AG20443 (cell line): ENCODE measurements at places on chromosomes 6 and 20.

- peak; percentile 89 for DNase-seq
Measured at GRCh38 chr6:157518397-157519250, 137.6 kb downstream of the ZDHHC14 start.

- DNase-seq: peak; percentile 27
Measured at GRCh38 chr6:143279385-143279784, 171.1 kb downstream of the ADAT2 start.

- peak; percentile 83 for DNase-seq
Measured at GRCh38 chr20:49989234-49990065, 6.7 kb downstream of the SNAI1 start.

DNA sequence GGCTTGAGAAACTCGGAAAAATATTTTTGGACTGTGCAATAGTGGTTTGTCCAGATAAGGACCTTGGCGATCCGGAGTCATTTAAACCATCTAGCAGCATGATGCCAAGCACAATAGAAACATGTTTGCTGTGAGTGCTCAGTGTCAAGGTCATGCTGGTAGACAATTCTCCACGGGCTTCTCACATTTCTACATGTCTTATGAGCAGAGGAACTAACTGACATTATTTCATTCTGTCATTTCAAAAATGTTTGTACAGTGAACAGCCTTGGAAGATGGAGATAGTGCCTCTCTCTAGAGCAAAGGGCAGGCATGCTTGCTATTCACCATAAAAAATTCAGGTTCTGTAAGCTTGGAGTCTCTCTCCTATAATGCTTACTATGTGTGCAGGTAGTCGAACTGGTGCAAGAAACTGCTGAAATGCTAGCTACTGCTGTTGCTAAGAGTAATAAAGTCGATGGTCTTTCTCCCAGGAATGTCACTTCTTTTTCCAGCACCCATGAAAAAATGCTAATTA is 25.4 kb upstream of the CCN2 start:
- no peak for DNase-seq

- DNase-seq: no peak
Measured at GRCh38 chr6:70538376-70538775, 28.4 kb upstream of the SDHAF4 start.

- no peak for DNase-seq
Measured at GRCh38 chr6:44157152-44157521, 1.5 kb upstream of the CAPN11 start.

DNA sequence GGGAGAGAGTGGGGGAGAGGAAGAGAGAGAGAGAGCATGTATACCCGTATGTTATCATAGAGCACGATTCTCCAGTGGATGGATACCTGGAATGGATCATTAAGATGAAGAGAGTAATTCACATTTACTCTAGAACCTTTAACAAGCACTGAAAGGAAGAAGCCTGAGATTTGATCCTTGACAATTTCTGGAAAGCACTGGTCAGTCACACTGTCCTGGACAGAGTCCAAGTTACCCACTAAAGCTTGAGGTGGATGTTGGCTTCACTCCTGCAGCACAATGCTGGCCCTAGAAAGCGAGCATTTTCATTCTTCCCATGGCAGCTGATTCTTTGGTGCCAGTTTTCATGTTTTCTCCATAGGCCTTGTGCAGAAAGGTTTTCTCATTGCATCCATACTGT is 25.6 kb downstream of the NFYA start:
- DNase-seq: no peak

DNA sequence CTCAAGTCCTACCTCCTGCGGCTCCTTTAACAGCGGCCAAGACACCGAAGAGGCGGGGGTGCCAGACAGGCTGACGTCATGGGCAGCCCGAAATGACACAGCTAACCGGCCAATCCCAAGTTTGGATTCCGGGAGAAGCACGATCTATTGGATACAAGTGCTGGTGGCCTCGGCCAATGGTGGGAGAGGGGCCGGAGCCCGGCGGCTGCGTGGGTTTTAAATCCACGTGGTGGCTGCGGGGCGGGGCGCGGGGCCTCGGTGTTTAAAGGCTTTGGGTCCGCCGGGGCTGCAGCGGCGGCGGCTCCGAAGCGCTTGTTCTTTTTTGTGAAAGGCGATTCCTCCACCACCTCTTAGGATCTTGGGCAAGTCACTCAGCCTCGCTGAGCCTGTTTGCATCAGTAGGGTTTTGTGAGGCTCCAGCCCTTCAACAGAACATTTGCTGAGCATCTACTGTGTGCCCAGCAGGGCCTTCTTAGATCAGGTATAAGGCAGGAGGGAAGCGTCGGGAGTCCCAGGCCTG is 8.7 kb upstream of the PMEPA1 start:
- peak; percentile 99 for DNase-seq

GRCh38 chr6:155646443-155646842 is 190.8 kb upstream of the NOX3 start:
- no peak for DNase-seq

- peak; percentile 64 for DNase-seq
Measured at GRCh38 chr6:3884007-3884745, 35.0 kb downstream of the FAM50B start.

GRCh38 chr20:56843817-56844216 is 214.7 kb downstream of the TFAP2C start:
- no peak for DNase-seq

GRCh38 chr6:158033751-158034702 is 52.4 kb downstream of the SYNJ2 start:
- no peak for DNase-seq

- DNase-seq: no peak
Measured at GRCh38 chr6:14726816-14727493, 518.9 kb upstream of the JARID2 start.

GRCh38 chr6:170393807-170394399 is 87.3 kb downstream of the FAM120B start:
- no peak for DNase-seq

GRCh38 chr6:101126501-101126900 is 245.4 kb upstream of the ASCC3 start:
- no peak for DNase-seq

GRCh38 chr6:159311618-159312017 is 142.4 kb downstream of the FNDC1 start:
- no peak for DNase-seq

GRCh38 chr6:47653706-47654105 is 44.7 kb upstream of the ADGRF4 start:
- DNase-seq: no peak

GRCh38 chr20:51276296-51276695 is 253.4 kb upstream of the KCNG1 start:
- DNase-seq: no peak

DNA sequence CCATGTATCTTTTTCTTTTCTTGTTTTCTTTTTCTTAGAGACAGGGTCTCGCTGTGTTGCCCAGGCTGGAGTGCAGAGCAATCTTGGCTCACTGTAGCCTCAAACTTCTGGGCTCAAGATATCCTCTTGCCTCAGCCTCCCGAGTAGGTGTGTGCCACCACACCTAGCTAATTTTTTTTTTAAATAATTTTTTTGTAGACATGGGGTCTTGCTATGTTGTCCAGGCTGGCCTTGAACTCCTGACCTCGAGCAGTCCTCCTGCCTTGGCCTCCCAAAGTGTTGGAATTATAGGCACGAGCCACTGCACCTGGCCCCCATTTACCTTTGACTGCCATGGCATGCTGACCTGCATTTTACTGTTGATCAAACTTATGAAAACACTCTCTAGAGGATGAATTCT is 198.6 kb downstream of the SOX4 start:
- DNase-seq: no peak

- peak; percentile 44 for DNase-seq
Measured at GRCh38 chr6:70956451-70957283, at the start of gene B3GAT2. Gene B3GAT2 (minus strand): TSS chr6:70957060. CDS start chr6:70956429, 631 bp downstream.

DNA sequence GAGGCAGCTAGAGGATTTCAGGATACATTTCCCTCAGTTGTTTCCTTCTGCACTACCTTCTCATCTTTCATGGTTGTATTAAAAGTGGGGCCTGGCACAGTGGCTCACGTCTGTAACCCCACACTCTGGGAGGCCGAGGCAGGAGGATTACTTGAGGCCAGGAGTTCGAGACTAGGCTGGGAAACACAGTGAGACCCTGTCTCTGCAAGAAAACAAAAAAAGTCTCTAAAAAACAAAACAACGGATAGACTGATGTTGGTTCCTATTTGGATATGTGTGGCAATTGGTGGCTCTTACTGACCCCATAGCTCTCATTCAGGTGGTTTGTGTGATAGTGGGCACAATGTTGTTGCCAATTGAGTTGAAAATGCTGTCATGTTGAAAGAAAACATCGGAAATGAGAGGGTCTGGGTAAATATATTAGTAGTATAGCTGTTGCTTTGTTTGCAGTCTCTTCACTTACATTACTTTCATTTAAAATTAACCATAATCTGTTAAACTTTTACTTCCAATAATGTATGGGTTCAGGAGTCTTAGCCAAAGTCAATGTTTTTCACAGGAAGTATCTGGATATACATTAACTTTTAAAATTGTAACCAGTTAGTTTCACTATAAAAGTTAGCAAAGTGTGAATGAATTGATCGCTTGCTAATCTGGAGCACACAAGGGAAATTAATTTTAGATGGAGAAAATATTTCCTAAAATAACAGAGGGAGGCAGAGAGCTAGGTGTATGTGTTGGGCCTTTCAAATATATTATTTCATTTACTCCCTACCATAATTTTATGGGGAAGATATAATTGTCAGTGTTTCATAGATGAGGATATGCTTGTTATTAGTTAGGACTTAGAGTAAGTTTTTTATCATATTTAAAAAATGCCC is 31.1 kb downstream of the UTRN start:
- no peak for DNase-seq
